Right hindlimb (tissue), 1 donor: ENCODE measurements at places on chromosomes 4 and X.

DNA sequence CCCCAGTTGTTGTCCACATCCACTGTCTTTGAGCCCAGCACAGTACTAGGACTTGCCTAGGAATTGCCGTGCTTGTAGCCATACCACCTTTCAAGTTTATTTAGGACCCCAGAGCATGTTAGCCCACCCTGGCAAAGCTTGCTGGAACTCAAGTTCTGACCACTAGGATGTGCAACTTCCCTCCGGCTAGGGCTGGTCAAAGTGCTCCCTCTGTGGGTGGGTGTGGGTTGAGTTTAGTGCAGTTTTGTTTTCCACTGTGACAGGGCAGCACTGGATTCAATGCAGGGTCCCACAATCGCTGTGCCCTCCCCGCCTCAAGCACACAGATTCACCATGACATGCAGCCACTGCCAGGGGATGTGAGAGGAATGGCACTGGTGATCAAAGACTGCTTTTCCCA, 96.0 kb downstream of the RASGEF1B start:
- no peak for DNase-seq

- DNase-seq = no peak
These were observed 689.6 kb downstream of the CCSER1 start for GRCh38 chr4:90816754-90817153.

GRCh38 chrX:22037225-22037624, 5.1 kb downstream of the PHEX start:
- no peak for DNase-seq

DNA sequence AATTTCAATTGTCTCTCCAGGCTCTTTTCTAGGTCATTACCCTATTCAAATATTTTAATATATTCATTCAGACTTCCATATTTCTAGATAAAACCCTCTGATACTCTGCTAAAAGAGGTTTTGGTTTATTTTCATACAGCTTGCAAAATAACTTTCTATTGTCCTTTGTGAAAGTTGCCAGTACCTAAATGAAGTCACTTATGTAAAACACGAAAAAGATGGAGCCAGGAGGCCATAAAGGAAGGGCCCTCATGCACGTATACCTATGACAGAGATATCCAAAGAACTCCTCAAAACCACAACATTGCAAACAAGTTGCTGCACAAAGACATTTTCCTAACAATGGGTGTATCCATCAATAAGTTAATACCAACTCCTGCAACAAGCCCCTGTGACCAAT, 25.7 kb upstream of the ELOVL6 start:
- no peak for DNase-seq

DNA sequence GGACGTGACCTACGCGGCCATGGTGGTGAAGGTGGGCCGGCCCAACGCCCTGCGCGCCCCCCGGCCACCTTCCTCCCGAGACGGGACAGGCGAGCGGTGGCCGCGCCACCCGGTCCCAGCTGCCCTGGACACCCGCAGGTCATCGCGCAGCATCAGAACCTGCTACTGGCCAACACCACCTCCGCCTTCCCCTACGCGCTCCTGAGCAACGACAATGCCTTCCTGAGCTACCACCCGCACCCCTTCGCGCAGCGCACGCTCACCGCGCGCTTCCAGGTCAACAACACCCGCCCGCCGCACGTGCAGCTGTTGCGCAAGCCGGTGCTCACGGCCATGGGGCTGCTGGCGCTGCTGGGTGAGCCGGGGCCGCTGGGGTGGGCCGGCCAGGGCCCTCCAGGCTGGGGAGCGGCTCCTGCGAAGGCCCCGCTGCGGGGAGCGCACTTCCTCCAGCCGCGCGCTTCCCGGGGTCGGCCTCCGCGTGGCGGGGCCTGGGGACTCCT, 9.0 kb upstream of the SLC26A1 start:
- no peak for DNase-seq

DNA sequence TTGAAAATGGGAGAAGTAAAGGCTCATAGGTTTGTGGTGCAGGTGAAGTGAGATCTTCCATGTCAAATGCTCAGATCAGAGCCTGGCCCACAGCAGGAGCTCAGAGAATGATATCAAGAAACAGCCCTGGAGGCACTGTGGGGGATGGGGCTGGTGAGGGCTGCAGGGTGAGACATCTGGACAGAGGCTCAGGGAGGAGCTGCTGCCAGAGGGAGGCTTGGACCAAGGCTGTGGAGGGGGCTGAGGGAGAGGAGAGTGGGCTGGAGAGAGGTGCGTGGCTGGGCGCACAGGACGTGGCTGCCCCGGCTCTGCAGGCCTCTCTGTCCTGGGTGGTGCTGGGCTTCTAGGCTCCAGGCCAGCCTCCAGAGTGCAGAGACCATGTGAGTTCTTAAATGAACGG, 5.6 kb downstream of the SORCS2 start:
- no peak for DNase-seq

DNA sequence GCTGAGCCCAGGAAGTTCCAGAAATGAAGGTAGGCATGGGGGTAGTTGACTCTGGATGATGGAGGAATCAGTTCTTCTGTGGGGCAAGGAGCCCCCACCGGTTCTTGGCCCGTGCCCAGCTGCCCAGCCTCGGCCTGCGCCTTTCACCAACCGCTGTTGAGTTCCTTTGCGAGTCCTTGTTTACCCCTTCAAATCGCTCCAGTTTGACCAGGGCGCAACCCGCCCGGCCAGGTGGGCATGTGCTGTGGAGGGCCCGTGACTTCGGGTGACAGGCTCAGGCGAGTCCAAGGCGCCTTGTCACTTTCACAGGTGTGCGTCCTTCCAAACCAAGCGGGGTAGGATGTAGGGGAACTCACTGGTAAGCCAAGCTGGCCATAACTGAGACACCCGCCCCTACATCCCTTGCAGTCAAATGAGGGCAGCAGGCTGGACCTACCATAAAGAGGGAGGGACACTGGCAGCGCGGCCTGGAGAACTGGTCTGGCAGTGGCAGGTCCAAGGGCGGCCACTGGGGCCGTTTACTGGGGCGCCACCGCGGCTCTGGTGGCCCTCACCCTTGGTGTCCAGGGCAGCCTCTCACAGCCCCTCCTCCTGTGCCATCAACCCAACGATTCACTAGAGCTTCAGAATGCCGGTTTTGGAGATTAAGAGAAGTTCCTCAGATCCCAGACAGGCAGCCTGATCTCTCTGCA, 160.3 kb upstream of the ZIC3 start:
- no peak for DNase-seq

DNA sequence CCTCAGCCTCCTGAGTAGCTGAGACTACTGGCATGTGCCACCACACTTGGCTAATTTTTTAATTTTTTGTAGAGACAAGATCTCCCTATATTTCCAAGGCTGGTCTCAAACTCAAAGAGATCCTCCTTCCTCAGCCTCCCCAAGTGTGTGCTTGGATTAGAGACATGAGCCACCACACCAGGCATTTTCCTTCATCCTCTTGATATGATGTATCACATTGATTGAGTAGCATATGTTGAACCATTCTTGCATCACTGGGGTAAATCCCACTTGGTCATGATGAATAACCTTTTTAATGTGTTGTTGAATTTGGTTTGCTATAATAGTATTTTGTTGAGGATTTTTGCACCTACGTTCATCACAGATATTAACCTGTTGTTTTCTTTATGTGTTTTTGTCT, 24.2 kb upstream of the PPM1K start:
- no peak for DNase-seq

DNA sequence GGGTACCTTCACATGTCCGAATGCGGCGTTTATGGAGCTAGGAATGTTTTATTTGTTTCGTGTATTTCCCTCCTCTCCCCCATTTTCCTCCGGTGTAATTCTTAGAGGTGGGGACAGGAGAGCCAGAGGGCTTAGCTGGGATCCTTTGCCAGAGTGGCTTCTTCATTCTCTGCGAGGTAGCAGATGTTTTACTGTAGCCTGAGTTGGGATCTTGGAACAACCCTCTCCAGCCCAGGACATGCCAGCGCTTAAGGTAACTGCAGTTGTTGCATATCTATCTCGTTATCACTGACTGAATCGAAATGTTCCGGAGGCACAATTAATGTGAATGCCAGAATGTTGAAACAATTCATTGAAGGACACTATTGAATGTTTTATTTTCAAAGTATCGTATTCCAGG, 59.0 kb upstream of the DYNLT3 start:
- no peak for DNase-seq

DNA sequence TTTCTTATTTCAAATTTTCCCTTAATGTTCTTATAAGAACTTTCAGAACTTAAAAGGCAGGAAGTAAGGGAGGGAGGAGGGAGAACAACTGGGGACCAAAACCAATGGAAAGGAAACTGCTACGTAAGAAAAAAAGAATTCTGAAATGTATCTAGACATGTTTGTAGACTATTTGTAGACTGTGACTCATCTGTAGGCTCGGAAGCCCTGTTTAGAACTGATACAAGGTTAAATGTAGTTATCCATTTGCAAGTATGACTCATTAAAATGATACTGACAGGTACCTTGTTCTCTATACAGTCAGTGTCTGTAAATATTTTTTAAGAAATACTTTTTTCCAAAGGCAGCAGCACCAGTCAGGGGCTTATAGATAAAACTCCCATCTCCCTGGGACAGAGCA, 202.0 kb downstream of the DHX15 start:
- DNase-seq = no peak

DNA sequence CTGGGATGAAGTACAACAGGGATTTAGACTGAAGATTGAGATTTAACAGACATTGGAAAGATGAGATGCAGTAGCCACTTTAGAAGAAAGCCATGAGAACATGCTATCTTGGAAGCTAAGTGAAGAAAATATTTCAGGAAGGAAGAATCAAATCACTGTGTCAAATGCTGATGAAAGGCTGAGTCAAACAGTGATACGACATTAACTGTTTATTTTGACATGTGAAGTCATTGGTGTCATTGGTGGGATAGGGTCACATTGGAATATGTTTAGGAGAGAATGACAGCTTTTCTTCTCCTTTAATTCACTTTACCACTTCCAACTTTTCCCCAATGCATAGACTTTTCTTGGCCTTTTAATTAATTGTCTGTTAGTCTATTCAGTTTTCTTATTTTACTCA, 653.0 kb upstream of the BOD1L1 start:
- no peak for DNase-seq

DNA sequence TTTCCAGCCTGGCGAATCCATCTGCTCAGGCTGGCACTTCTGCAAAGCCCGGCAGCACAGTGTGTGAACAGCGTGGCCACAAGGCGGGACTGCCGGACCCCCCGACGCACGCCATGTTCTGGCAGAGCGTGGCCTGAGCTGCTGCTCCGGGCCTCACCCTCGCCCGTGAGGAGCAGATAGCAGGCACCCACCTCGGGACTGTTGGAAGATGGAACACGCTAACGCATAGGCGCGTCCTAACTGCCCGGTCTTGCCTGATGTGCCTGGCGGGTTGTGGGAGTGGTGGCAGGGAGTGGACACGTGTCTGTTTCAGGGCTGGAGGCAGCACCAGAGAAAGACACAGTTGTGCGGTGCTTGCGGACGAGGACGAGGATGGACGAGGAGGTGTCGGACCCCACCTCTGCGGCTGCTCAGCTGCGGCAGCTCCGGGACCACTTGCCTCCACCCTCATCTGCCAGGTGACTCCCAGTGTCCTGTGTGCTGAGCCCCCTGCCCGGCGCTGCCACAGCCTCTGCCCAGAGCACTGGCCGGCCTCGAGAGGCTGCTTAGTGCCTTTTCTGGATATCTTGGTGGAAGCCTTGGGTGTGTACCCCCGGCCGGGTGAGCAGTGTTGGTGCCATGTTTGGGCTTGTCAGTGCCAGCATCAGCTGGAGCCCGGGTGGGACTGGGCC, 28.2 kb downstream of the UVSSA start:
- peak; percentile 23 for DNase-seq

DNA sequence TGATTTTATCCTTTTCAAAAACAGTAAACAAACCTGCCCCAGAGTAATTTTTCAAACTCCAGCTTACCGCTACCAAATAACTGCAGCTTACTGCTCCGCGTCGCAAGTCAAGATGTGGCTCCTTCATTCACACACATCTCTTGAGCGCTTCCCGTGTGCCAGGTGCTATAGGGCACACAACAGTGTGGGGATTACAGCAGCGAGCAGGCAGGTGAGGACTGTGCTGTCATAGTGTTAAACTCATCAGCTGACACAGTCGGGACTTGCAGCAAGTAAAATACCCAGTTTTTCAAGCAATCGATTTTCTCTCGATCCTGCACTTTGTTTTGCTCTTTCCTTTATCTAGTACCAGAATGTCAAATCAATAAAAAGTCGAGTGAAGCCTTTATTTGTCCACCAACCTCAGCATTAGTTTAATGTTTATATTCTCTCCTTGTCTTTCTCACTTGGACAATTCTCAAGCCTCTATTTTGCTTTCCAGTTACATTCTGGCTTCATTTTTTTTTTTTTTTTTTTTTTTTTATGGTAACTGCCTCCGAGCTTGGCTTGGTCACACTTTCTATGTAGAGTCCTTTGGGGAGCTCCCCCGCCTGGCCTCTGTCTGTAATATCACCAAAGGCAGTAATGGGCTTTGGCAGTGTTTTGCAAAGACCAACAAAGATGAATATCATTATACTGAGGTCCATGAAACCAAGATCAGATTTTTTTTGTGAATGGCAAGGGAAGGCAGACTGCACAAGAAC, 8.3 kb upstream of the ASB5 start:
- peak; percentile 26 for DNase-seq

DNA sequence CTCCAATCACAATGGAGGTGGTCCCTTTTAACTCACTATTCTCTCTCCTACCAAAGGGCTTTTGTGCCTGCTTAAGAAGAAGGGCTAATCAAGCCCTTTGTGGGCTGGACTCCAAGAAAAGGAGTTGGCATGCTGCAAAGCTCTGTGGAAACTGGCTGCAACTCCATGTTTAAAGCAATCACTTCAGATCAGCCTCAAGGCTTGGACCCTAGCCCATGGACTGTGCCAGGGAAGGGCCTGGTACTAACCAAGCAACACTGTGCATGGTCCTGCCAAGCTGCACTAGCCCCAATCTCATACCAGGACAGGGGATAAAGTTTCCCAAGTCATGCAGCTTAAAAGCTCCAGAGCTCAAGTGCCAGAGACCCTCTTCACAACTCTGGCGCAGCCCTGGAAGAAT, 86.7 kb downstream of the ATP8A1 start:
- peak; percentile 32 for DNase-seq
